ENCODE measurements at places on chromosomes 4 and X.

- no peak for DNase-seq
Measured at GRCh38 chr4:54085284-54085683, 14.7 kb upstream of the GSX2 start.

- no peak for DNase-seq
Measured at GRCh38 chr4:173537613-173538147, 7.7 kb upstream of the HAND2 start.

- DNase-seq: no peak
Measured at GRCh38 chr4:16884673-16885460, 13.6 kb downstream of the LDB2 start.

- no peak for DNase-seq
Measured at GRCh38 chr4:57104706-57105560, 5.3 kb downstream of the IGFBP7 start.

GRCh38 chrX:23509256-23509655, 158.0 kb upstream of the PRDX4 start:
- DNase-seq: no peak

Measured in stimulated activated CD4-positive, alpha-beta T cell treated with anti-CD3 and anti-CD28 coated beads, Interleukin-15, amount 100 ng/mL, for 1 hour (primary cell).